ENCODE measurements at places on chromosomes 4 and X. TPM values are rescaled to one million over a fixed set of nuclear protein-coding genes. Genes with fewer than 3 reads are reported as not detected.

Gene SYNPO2
- 2,721 TPM for total RNA-seq

Gene HTATSF1
- total RNA-seq = 59.8 TPM

Gene MID2
- 65.9 TPM for total RNA-seq

Gene RAB40AL
- 0.52 TPM for total RNA-seq

Gene ADH1C
- total RNA-seq = 6.1 TPM

Gene PPEF1
- total RNA-seq = 0.58 TPM

Gene MAGEB10
- not detected for total RNA-seq

Gene MMRN1
- total RNA-seq = 44.2 TPM

Gene GPR143
- total RNA-seq = not detected

Gene SPIN2B
- total RNA-seq = 6.2 TPM
